ENCODE measurements at places on chromosomes 16 and 17.

DNA sequence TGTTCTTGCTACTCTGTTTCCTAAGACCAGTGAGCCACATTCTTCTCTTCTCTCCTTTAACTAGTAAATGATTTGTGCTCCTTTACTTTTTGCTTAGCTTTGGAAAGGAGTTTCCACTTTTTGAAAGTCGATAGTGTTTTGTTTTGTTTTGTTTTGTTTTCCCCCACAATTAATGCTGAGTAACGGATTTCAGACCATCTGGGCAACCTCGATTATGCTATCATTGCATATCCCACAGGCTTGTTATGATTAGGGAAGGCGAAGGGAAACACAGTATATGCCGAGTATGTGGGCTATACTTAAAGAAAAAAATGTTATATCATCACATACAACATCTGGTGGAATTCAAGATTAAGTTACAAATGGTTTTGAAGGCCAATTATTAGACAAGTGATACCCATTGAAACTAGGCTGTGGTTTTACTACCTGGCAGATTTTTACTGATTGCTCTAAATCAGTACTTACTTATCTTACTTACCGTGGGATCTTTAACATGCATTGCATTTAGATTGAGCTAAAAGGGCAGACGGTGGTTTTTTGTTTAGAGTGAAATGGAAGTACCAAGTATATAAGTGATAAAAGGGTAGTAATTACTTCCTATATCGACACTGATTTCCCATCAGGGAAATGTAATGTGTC lies 361.3 kb upstream of the SOX9 start:
- DNase-seq: no peak

DNA sequence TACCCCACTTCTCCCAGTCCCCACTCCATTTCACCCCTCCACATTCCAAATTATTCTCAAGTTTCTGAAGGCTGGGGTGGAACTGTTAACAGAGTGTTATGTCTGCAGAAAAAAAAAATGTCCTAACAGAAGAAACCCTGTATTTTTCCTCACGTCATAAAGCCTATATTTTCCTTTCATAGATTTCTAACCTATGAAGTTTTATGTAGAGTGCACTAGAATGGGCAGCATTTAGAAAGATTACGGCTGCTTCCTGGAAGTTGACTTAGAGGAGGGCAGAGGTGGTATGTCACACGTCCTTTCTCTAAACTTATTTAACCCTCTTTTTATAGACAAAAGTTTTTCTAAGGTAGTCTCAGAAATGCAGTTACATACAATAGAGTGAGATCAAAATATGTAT lies 139.8 kb upstream of the TOM1L1 start:
- no peak for DNase-seq

DNA sequence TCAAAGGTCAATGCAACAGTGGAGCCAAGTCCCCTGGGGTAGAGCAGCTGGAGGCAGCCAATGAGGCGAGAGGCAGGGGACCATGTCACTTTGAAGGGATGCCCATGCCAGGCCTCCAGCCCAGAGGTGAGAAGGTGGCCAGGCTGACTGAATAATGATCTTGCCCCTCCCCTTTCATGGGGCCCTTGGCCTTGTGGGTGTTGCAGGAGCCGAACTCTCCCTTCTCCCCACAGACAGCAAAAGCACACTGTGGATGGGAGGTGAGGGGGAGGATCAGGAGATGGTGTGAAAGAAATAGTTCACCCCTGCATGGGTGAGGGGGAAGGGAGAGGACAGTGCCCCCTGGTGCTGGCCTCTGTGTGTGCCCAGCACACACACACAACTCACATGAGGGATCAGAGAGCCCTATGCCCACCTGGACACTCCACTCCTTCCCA lies 15.8 kb upstream of the TBX21 start:
- no peak for DNase-seq

DNA sequence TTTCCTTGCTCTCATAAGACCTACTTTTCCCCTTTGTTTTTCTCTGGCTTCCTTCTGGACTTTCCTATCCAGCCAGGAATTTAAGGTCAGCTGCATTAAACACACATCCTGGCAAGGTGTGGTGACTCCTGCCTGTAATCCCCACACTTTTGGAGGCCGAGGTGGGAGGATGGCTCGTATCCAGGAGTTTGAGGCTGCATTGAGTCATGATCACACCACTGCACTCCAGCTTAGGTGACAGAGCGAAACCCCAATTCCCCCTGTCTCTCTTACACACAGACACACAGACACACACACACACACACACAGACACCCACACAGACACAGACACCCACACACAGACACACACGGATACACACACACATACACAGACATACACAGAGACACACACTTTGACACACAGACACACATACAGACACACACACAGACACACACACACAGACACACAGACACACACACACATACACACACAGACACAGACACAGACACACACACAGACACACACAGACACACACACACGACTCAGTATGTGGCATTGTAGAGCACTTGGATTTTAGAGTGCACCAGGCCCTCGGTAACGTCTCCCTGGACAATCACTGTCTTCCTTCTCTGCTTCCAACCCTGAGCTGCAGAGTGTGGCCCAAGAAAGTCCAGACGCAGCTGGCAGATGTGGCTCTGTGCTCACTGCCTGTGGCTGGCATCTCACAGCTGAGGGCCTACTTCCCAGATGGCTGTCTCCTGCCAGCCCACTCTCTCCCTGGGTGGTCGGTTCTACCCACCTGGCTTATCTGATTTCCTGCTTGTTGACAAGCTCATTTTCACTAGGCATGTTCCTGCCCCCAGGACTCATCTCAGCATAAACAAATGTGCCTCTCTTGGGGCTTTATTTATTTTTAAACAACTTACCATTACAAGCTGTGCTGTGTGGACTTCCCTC lies 39.0 kb downstream of the NLRP1 start:
- no peak for DNase-seq

GRCh38 chr17:49359990-49360795 lies 1.9 kb downstream of the ZNF652 start:
- no peak for DNase-seq

DNA sequence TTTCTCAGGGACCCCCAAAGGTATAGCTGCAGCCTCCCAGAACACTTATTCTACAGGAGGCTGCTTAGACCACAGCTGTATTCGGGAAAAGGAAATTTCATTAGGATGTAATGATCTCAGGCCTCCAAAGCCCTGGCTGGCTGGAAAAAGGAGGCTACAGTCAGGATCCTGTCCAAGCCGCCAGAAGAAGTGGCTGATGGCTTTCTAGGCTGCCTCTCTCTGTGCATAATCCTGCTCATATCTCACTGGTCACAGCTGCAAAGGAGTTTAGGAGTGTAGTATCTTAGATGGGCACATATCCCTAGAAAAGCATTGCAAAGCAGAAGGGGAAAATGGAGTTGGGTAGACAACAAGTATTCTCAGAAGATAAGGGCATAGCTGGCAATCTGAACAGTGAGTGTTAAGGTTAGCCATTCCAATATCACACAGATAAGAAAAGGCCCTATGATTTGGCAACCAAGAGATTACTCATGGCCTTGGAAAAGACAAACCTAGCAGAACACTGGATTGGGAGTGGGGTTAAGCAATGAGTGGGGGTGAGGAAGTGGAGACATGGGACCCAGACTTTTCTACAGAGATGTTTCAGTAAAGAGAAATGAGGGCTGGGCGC lies 26.0 kb upstream of the PRKCA start:
- no peak for DNase-seq

- DNase-seq: no peak
Observed at GRCh38 chr17:77366558-77367245, 225.9 kb downstream of the SEC14L1 start.

DNA sequence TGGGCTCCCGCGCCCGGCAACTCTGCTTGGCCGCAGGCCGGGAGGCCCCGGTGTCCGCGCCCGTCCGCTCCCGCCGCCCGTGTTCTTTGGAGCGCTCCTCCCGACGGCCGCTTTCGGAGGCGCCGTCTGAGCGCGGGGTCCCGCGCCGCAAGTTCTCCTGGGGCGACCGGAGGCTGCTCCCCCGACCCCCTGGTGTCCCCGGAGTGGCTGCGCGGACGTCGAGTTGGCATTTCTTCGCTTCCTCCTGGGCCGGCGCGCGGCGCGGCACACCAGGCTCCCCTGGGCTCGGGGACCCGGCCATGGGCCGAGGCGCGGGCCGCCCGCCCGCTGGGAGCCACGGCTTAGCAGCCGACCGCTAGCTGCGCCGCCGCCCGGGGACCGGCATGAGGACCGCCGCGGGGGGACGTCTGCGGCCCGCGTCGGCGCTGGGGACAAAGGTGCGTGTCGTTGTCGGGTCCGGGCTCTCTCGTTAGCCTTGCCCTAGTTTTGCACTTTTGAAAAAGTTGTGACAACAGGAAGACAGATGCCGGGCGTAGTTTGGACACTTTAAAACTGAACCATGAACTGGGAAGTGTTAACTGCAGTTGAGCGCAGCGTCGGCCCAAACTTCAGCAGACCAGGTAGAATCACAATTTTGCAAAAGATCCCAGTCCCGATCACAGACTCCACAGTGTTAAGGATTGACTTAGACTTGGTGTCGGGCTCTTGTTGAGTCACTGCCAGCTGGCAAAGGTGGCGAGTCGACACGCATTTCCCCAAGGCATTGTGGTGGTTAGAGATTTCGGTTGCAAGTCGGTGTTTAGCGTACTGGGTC lies 700 bp downstream of the UBN1 start:
- no peak for DNase-seq

GRCh38 chr17:1724351-1724868 lies at the start of gene WDR81:
WDR81 (plus strand) TSS chr17:1724704; CDS start chr17:1724960, 256 bp downstream.
- peak; percentile 64 for DNase-seq

DNA sequence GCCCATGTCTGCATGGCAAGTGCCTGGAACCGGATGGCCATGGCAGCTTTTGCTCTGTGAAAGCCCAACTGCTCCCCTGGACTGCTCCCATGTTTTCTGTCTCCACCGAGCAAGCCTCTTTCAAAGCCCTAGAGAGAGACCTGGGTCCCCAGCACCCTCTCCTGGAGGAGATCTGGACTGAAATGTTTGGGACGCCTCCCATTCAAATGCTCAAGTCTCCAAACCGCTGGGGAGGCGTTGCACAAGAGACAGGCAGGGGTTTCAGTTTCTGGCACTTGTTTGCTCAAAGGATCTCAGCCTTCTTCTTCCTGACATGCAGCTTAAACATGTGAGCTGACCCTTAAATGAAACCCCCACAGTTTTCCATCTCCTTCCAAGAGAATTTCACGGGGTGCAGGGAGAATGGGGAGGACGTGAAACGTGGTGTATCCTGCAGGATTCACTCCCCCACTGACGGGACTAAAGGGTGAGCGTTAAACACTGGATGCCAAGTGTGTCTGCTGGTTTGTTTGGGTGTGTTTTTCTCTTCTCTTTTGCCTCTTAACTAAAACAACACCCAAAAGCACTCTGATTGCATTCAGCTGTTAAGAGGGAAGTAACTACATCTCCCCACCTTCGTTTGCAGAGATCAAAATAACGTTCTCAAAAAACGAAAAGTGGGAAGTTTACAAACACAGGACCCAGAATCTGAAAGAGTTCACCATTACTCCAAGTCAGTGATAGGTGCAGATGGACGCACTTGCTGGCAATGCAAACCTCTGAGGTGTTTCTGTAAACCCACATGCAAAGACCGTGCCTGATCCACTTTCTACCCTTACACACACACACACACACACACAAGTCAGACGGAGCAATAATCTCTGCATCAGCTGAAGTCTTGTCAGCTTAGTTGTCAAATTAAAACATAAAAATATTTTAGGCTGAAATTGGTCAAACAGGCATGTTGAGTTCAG lies 256.9 kb downstream of the C16orf95 start:
- DNase-seq: no peak

- no peak for DNase-seq
Observed at GRCh38 chr16:71966932-71967331, 33.3 kb downstream of the PKD1L3 start.

DNA sequence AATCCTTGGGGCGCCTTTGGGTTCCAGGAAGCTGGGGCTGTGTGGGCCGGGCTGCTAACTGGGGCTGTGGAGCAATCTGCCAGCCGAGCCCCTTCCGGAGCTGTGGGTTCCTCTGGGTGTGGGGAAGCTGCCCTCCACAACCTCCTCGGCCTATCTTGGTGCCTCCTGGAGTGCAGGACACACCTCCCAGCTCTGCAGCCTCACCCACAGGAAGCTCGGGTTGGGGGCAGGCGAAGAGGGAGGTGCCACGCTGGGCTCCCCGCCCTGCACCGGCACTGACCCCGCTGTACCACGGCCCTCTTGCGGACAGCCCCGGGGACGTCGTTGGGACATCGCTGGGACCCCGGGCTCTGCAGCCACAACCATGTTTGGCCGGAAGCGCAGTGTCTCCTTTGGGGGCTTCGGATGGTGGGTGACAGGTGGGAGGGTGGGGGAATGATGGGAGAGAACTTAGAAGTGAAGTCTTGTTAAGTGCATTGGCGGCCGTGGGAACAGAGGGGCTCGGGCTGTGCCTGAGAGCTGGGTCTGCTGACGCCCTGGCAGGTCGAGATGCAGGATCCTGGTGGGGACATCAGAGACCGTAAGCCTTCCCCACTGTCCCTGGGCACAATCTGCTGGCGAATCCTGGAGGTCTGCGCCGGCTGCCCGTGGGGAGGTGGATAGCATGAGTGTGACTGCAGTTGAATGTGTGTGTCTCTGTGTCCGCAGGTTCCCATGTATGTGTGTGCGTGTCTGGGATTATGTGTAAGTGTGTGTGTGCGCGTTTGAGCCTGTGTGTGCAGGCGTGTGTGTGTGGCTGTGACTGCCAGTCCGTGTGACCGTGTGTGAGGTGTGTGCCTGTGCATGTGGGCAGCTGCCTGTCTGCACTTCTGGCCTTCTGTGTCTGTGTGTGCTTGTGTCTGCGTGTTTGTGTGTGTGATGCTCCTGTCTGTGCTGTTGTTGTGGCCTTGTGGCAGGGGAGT lies at the start of gene RAP1GAP2:
Gene RAP1GAP2, plus strand, starts transcription at position 275 of the 962 bp plus-strand sequence. Its CDS starts 90 bp downstream, at position 365.
- DNase-seq: no peak

- DNase-seq: no peak
Observed at GRCh38 chr16:9159839-9160550, 68.6 kb downstream of the HAPSTR1 start.

DNA sequence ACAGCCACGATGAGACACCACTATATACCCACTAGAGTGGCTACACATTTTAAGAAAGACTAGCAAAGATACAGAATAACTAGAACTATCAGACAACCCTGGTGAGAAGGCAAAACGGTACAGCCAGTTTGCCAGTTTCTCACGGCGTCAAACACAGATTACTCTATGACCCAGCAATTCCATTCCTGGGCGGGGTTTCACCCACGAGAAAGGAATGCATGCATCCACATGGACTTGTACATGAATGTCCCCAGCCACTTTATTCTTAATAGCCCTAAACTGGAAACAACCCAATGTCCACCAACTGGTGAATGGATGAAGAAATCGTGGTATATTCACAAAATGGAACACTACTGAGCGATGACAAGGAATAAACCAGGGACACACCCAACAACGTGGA lies 74.5 kb downstream of the MYH10 start:
- DNase-seq: no peak
